ENCODE measurements at places on chromosomes 3 and 15.

- no peak for DNase-seq
These were observed 35.6 kb upstream of the PYDC2 start for GRCh38 chr3:191425322-191425734.

DNA sequence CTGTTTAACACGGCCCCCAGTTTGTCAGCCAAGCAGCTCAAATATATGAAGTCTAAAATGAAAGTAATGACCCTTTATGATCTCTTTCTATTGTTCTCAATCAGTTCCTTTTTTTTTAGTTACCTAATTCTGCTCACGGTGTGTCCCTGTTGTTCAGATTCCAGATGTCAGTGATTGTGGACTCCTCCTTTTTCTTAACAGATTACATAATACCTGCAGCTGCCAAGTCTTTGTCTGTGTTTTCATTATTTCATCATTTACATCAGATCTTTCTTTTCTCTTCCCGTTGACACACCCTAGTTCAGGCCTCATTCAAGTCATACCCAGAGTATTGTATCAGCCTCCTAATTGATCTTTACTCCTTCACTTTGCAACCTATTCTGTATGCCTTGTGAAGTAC is 56.1 kb upstream of the SKIL start:
- DNase-seq = peak; percentile 39

DNA sequence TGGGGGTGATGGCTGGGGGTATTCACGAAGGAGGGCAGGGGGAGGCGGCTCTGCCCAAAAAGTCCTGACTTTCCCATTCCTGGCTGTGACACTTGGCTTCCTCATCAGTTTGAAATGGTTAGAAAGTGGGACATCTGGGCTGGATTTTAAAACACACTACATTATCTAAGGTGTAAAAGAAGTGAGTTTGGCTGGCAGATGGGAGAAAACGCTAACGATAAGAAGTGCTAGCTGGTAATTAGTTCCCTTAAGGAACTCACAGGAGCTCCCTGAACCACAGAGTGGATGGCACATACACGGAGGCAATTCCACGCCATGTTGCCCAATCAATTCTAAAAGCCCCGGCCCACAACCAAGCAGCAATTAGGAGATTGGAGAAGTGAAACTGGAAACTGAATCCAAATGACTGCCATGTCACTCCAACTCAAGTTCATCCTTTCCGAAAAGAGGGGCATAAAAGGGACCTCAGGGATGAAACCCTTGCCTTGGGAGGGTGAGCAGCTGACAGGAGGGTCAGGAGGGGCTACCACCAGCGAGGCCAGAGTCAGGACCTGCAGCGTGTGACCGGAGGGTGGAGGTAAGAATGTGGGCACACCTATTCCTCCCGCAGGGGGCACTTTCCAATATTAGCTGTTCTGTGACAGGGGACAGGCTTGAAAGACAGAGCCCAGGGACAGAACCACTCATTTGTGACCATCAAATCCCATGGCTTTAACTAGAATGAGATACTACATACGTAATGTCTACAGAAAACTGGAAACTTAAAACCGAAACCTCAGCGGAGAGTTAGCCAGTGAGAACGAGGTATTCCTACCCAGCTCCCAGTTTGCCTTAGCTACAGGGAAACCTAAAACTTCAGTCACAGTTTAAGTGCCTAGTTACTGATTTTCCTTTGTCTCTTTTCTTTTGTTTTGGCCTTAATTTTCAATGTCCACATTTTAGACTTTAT is 95.3 kb upstream of the OXTR start:
- DNase-seq = no peak

DNA sequence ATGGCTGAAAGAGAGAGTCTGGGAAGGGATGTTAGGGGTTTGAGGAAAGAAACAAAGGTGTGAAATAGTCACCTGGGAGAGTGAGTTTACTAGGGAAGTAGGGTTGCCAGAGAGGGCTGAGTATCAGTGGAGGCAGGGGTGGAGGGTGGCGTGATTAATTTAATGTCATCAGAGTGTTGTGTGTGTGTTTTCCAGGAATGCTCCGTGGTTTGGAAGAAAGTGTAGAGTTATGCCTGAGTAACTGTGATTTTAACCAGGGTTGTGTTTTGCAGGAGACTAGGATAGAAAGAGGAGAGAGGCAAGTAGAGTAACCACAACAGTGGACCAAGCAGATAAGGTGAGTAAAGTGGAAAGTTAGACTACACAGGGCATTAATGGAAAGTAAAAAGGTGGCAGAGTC is 27.2 kb downstream of the PLD1 start:
- no peak for DNase-seq

DNA sequence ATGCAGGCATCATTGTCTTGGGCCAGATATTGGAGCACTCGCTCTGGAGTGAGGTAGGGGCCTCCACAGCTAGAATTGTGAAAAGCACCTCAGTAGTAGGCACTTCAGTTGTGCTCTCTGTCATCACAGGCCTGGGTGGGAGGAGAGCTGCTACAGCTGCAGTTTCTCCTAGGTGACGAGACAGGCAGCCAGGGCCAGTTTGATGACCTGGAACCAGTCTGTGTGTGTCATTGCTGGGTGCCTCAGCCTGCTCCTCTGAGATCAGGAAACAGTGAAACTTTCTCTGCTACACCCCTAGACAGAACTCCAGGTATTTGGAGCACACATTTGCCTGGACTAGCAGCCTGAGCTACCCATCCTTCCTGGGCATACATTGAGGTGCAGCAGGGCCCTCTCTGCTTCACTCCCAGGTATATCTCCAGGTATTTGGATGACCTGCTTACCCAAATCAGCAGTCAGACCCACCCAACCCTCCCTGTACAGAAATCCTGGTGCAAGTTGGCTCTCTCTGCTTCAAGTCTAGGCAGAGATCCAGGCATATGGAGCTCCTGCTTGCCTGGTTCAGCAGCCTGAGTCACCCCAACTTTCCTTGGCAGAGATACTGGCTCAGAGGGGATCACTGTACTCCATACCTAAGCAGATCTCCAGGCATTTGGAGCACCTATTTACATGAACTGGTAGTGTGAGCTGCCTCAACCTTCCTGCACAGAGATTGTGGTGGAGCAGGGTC is 54.3 kb upstream of the SGO1 start:
- DNase-seq = no peak

DNA sequence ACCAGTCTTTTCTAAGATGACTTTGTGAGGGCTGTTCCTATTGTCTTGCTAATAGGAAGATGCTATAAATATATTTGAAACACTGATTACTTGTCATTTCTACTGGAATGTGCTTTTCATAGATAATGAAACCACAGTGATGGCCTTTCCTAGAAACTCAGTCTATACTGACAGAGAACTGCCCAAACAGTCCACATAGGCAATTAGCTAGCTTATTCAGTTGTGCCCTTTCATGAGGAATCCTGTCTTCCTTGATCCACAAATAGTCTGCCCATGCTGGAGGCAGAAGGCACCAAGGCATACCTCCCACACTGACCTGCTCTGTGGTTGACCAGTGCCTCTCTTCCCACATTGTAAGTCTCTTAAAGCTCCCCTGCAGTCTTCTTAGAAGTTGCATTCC is 135.9 kb downstream of the CMSS1 start:
- DNase-seq = no peak
